ENCODE measurements at places on chromosomes 1 and 21.

- DNase-seq: no peak
These were observed 16.1 kb downstream of the UTP11 start for GRCh38 chr1:38028671-38029070.

DNA sequence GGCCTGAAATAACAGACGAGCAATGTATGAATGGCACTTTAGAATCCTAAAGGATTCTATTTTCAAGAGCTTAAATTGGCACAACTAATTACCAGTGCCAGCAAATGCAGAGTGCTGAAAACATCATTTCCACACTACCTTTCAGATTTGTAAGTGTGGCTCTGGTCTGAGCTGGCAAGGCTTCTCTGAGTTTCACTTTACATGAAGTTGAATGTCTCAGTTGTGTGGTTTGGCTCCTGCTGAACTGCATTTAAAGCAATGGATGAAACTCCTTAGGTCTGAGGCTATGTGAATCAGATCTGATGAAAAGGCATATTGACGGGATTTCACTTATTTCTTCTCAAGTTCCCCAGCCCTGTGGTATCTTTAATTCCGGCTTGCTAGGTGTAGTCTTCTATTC is 114.8 kb upstream of the PTGFR start:
- peak; percentile 46 for DNase-seq

DNA sequence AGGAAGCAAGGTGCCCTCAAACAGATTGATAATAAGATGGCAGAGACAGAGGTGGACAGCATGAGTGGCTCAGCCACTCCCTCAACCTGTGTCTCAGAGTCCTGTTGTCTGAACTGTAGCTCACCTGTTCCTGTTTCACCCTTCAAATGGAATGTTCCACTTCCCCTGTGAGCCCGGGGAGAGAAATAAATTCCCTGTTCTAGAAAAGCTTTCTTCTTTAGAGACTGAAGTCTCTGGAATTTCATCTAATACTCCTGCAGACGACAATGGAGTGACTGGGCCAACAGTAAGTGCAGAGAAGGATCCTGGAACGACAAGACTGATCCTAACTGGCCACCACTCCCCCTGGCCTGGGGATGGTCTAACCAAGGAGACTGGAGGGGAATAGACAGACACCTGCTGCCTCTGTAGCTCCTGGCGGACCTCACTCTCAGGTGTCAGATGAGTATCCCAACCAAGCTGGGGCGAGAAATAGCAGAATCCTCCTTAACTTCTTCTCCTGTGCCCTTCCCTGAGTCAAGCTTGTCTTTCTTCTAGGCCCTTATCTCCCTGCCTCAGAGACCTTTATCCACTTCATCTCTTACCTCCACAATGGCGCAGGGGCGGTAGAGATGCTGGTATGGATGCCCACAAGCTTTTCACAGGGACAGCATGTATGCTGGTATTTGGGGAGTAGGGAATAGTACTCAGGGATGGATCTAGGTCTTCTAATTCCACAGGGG is 45.4 kb downstream of the PLEKHA6 start:
- no peak for DNase-seq

DNA sequence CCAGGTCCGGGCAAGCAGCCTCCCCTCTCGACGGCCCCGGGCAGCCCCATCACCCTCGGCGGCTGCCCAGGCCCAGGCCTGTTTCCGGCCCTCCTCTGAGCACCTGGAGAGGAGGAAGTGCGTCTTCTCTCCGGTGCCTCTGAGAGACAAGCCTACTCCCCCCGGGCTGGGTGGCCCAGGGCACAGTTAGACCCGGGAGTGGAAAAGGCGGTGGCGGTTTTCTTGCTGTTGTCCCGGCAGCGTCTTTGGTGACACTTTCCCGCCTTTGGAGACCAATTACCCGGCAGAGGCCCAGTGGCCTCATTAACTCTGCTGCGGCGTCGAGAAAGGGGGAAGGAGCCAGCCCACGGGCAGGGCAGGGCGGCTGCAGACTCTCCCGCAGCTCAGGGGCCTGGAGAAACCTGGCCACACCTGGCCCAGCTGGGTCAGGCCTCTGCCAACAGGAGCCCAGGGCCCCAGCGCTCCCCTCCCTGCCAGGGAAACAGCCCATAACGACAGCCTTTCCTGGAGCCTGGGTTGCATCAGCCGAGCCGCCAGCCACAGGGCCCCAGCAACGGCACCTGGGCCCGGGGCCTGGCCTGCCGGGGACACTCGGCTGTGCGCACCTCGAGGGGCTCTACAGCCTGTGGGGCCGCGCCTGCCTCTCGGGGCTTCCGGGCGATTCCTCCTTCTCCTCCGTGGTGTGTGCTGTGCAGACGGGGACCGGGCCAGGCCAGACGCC is 28.4 kb upstream of the C1orf159 start:
- DNase-seq: no peak

GRCh38 chr1:186418503-186418902 is 42.4 kb downstream of the PDC start:
- DNase-seq: no peak

- no peak for DNase-seq
These were observed 11.7 kb downstream of the CNIH4 start for GRCh38 chr1:224368409-224368808.

DNA sequence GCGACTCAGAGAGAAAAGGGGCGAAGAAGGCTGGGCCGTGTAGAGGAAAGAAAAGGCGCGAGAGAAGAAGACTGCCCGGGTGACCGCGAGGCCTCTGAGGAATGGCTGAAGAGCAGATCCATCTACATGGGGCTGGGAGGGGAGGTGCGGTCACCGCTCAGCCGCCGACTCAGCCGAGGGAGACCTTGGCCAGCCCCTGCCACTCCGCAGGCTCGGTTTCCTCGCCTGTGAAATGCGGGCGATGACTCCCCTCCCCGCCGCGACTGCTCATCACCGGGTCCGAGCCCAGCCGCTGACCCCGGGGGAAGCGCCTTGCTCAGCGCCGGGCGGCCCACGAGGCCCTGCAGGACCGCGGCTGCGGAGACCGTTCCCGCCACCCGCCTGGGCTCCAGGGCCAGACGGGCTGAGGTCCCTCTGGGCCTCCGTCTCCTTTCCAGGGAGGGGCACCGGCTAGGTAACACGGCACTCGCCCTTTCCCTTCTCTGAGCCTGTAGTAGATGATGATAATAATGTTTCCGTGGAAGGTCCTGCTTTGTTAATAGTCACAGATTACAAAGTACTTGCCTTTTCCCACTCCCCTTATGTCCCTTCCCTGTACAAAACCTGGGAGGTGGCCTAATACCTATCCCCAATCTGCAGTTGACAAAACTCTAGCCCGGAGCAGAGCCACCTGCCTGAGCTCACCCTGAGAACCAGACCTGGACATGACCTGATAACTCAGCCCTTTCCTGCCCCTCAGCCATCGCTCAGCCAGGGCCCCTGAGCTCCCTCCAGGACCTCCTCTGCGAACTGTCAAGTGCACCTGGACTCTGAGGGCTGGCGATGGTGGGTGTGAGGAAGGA is 1.6 kb upstream of the BSND start:
- DNase-seq: no peak

DNA sequence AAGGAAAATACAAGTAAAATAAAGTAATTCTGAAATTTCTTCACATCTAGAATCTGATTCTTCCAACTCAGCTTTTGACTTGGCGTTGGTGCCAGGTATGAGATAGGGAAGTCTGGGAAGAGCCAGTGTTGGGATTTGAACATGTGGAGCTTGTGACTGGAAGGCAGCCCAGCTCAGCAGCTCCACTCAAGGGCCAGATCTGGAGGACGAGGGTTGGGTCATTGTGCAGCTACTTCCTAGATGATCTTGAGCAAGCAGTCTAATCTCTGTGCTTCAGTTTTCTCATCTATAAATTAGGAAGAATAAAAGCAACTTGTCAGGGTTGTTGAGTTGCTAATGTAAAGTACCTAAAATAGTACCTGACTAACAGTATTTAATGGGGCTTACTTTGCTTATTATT is 5.0 kb downstream of the ADARB1 start:
- no peak for DNase-seq

DNA sequence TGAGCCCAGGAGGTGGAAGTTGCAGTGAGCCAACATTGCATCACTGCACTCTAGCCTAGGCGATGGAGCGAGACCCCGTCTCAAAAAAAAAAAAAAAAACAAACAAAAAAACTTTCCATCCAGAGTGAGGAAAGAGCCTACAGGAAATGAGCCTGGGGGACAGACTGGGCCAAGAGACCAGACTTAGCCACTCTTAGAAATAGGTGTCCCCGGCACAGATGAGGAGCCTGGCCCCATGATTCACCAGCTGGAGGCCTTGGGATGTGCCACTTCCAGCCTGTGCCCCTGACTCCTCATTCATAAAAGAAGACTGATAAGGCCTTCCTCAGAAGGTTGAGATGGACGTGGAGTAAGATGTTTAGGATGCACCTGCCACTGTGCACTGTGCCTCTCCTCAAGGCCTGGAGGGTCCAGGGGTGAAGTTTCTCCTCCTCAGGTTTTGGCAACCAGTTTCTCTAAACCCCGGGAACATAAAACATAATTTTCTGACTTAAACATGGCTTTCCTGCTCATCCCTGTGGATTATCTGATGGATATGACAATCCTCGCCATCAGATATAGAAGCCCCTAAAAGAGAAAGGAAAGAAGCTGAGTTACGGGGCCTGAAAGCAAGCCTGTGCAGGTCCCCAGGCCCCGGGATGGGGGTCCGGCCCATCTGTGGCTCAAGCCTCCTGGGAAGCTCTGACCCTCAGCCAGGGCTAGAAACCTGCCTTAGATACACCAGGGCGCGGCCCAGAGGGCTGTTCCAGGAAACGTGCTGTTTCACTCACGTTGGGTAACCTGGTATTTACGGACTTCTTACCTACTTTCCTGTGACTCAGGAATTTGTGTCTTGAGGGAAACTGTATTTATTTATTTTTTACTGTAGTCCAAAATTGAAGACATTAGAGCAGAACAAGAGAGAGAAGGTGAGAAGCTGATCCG is 26.0 kb downstream of the MX1 start:
- DNase-seq: no peak

- DNase-seq: no peak
These were observed 8.0 kb downstream of the TNFRSF9 start for GRCh38 chr1:7932524-7933138.

GRCh38 chr21:46221664-46222435 is 6.7 kb downstream of the LSS start:
- DNase-seq: no peak

DNA sequence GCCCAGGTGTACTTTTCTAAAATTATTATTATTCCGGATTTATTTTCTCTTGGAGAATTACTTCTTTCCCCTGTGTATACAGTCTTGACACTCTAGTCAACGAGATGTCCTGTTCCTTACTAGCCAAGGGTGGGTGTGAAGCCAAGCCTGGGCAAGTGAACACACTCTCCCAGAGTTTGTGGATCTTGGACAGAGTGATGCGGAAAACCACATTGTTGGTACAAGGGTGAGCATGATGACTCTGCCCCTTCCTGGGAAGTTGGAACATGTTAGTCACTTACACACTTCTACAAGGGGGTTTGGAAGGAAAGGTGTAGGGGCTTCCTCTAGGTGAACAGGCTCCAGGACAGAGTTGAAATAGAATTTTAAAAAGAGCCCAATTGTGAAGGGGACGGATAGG is 20.0 kb upstream of the RD3 start:
- DNase-seq: peak; percentile 25

DNA sequence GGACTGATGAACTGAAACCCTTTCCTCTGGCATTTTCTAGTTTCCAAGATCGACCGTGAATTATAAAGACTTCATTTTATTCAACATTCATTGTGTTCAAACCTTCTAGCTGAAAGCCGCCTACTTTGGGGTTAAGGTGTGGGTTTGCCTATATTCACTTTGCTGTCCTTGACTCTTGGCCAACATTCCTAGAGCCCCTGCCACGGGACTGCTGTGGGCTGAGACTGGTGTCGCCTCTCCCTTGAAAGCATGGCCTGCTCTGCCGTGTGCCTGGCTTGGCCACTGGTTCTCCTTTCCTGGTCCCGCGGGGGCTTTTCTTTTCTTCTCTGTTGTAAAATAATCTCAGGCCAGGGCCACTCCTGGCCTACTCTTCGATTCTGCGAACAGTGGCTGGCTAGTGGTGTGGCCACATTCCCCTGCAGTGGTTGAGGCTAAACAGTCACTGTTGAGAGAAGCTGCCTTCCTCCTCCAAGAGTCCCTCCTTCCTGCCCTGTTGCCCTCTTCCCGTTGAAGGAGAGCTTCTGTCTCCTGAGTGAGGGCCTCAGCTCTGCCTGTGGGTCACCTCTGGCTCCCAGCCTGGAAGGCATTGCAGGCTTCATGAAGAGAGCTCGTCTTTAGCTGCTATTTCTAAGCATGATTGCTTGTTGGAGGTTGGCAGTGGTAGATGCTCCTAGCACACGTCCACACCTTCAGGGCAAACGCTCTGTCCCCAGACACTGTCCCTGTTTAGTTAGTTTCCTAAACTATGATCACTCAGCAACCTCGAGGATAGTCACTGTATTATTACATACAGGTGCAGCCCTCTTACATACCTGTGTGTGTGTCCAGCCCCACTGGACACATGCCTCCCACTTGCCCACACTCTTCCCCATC is 80.5 kb downstream of the GALNT2 start:
- no peak for DNase-seq

DNA sequence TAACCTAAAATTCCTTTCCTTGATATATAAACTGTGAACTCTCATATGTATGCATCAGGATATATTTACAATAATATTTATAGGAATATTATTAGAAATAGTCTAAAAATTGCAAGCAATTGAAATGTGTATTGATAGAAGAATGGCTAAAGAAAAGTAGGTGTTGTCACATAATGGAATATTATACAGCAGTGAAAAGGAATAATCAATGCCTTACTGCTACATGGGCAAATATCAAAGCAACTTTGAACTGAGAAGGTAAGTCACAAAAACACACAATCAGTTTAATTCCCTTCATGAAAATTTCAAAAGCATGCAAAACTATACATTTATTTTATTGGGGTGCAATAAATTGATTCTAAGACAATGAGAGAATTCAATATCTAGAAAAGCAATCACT is 35.7 kb upstream of the CDC14A start:
- DNase-seq: no peak
